ENCODE measurements at places on chromosomes 1 and 21. TPM values are rescaled to one million over a fixed set of nuclear protein-coding genes. Genes with fewer than 3 reads are reported as not detected.

DMRTB1 gene
- not detected for total RNA-seq

BARHL2 gene
- total RNA-seq = not detected

PRUNE1 gene
- total RNA-seq = 5.7 TPM

SPRR3 gene
- total RNA-seq = not detected

ERG gene
- under 0.01 TPM for total RNA-seq

EDN2 gene
- not detected for total RNA-seq

TIE1 gene
- total RNA-seq = under 0.01 TPM

CELA2B gene
- not detected for total RNA-seq

GLIS1 gene
- total RNA-seq = 1.5 TPM

SRGAP2 gene
- 43.0 TPM for total RNA-seq

GJA9 gene
- not detected for total RNA-seq

CRP gene
- not detected for total RNA-seq

NBPF6 gene
- total RNA-seq = not detected

IQGAP3 gene
- 32.7 TPM for total RNA-seq

All from subcutaneous preadipocyte (primary cell).